AG09319 (cell line): ENCODE measurements at places on chromosomes 5 and 9.

DNA sequence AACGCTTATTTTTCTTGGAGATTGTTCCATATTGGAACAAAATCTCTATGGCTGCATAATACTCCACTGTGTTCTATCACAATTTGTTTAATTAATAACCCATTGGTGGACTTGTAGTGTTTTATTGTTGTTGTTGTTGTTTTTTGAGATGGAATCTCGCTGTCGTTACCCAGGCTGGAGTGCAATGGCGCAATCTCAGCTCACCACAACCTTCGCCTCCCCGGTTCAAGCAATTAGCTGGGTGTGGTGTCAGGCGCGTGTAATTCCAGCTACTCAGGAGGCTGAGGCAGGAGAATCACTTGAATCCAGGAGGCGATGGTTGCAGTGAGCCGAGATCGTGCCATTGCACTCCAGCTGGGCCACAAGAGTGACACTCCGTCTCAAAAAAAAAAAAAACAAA is 38.7 kb downstream of the SPRY4 start:
- DNase-seq, result no peak

GRCh38 chr5:181189962-181190710 is 14.9 kb downstream of the TRIM7 start:
- DNase-seq, result no peak

DNA sequence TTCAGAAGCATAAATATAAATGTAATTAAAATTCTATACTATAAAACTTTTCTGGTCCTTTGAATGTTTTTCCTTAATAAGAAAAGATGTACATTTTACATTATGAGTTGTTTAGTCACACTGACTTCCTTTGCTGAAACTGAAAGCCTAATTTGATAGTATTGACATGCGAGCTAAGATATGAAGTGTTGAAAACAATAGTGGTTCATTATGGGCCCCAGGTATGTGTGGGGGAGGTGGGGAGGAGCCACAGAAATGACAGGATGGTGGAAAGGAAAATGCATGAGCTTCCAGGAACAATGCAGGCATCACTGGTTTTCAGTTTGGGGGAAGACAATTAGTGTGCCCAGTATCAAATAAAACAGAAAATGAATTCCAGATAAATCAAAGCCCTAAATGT is 35.4 kb upstream of the RLN1 start:
- DNase-seq, result no peak

DNA sequence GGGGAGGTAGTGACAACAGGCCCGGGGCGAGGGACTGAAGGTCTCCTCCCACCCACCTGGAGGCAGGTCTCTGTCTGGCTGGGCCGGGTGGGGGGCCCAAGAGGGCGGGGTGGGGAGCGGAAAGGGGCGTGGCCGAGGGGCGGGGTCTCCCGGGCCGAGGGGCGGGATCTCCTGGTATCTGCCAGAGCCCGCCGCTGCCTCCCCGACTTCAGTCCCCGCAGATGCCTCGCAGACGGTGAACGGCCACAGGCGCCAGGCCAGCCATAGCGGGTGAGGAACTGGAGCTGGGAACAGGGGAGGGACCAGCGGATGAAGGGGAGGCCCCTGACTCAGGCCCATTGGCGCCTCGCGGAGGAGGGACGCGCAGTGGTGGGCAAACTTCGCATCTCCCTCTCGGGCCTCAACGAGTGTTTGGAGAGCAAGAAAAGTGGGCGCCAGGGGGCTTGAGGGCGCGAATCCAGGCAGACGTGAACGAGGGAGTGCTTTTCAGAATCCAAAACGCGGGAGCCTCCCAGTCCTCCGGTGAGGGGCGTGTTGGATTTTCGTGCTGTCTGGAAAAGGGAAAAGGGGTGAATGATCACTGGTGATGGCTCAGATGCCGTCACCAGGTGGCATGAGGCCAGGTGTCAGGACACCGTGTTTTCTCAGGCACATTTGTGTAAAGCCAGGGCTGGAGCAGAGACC is at the start of gene ADGRD2:
Gene ADGRD2, plus strand, starts transcription at position 211 of the 684 bp plus-strand sequence. CDS start 1,216 bp downstream, outside the sequence.
- DNase-seq, result no peak

DNA sequence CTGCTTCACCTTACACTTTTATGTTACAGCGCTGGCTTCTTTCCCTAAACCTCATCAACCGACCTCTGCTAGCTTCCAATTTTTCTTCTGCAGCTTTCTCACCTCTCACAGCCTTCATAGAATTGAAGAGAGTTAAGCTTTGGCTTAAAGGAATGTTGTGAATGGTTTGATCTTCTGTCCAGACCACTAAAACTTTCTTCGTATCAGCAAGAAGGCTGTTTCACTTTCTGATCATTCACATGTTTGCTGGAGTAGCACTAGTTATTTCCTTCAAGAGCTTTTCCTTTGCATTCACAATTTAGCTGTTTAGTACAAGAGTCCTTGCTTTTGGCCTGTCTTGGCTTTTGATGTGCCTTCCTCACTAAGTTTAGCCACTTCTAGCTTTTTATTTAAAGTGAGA is 49.5 kb downstream of the NR3C1 start:
- no peak for DNase-seq

- no peak for DNase-seq
Measured at GRCh38 chr5:176542135-176542595, 5.0 kb upstream of the RNF44 start.

- no peak for DNase-seq
Measured at GRCh38 chr9:36738318-36738976, 165.8 kb downstream of the MELK start.

DNA sequence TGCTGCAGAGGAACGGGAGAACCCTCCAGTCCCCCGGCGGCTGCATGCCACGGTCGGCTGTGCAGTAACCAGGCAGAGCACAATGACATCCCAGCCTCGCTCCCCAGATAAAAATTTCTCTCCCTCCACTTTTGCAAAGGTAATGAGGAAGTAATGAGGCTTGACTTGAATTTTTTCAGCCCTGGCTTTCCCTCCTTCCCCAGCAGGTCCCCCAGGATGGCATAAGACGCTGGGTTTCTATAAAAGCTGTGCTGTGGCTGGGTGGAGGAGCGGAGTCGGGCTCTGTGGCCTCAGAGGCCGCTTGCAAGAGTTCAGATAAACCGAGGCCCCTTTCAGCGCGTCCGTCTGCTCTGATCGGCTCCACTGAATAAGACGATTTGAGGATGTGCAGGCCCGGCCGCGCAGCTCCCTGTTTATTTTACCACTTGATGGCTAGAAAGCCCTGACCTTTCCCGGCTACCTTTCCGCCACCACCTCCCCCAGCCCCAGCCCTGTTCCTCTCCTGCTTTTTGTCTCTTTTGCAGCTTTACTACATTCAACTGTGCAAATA is 351.9 kb upstream of the IRX2 start:
- no peak for DNase-seq

- no peak for DNase-seq
Measured at GRCh38 chr5:127936439-127936972, 147.1 kb upstream of the SLC12A2 start.

DNA sequence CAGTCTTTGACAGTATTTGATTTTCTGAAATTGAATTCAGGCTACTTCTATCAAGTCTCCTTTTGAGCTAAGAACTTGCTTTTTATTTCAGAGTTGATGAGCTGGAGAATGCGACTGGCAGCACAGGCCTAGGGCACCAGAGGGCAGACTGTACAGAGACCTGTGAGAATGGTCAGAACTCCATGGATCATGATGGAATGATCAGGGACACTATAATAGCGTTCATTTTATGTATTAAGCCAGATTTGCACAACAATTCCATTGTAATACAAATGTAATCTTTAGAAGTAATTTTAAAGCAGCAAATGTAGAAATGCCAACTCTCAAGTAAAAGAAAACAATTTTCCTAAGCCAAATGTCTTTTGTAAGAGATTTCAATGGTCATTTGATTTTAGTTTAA is 902.4 kb downstream of the NR2F1-AS1 start:
- DNase-seq, result no peak

DNA sequence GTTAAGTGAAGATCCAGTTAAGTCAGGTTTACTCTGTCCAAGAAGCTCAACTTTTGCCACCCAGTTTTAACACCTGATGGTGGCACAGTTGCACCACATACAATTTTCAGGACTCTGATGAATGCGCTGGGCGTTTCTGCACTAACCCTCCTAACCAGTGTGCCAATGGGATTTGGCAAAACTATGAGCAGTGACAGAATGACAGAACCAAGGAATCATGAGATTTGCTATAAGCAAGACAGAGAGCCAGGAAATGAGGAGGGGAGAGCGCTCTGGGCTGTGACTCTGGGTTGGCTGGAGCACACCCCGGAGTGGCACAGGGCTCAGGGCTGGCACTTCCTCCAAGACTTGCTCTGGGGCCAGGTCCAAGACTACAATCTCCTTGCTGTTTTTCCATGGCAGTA is 84.1 kb downstream of the SH3PXD2B start:
- DNase-seq, result no peak

DNA sequence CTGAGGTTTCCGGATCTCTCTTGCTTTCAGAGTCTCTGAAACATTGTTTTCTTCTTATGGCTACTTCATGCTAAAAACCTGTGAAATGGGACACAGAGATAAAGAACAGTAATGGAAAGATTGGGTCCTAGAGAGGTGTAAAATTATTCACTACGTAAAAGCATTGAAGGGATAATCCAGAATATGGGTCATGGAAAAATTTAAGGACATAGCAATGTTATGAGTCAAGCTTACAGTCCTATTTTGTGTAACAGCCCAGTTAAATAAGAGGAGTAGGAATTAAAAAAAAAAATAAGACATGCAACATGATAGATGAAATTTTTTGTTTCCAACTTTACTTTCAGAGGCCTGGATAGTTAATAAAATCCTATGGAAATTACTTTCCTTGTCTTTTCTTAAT is 61.9 kb upstream of the ELL2 start:
- no peak for DNase-seq

DNA sequence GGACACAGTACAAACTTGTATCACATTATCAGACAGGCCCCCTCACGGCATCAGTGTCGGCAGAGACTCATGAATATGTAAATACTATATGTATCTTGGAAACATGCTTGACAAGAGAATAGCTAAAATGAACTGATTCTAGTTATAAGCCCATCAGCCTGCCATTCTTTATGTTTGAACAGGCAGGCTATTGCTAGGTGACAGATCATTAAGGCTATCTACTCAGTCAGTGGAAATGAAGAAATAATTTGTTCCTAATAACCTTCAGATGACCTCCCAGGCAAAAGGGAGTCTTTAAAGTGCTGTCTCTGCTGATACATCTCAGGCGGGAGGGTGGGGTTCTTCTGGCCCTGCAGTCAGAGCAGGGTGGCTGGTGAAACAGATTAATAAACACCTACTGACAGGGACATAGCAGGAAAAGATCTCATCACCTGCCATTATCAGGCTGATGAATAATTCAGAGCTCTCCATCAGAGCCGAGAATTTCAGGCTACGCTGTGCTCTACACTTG is 394.2 kb downstream of the RASEF start:
- no peak for DNase-seq

DNA sequence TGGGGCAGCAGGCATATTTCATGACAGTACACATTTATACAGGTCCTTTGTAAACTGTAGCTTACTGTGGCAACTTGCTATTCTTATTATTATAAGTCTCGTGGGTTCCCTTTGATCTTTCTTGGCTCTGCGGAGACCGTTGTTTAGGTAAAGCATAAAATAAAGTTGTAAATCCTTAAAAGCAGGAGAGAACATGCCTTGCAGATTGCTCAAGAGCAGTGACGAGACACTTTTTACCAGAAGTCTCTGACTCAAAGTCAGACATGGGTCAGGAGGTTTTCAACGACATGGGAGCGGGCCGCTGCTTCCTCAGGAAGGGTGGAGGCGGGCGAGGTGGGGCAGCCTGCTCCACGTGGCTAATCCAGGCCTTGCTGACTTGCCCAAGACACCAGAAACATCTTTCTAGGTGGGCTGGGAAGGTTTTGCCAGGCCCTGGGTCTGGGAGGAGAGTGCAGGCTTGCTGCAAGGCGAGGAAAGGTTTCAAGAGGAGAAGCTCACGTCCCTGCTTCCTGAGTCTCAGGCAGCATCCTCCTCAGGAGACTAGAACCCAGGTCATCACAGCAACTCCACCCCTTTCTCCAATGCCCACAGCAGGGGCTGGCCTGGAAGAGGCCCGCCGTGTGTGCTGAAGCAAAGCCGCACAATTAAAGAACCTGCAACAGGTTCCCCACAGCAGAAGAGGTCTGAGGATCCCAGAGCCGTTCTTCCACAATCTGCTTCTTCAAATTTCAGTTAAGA is 6.5 kb downstream of the TBC1D2 start:
- peak; percentile 73 for DNase-seq

GRCh38 chr5:31867219-31867618 is 228.3 kb downstream of the PDZD2 start:
- DNase-seq, result no peak

- no peak for DNase-seq
Measured at GRCh38 chr9:129333617-129334104, 155.6 kb upstream of the IER5L start.

DNA sequence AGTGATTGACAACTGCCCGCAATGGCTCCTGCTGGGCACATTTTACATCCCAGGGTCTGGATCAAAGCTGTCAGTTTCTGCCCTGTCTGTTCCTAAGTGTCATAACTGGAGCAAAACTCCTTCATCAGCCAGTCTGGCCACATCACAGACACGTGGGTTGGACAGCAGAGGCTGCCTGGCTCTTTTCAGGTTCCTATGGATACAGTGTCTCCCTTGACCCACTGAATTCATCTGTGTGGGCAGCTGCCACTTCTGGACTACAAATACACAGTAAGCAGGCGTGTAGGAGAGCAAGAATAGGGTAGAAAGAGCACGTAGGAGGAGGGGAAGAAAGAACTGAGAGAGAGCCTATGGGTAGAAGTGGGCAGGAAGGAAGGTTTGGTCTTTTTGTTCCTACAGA is 238.0 kb downstream of the ENC1 start:
- no peak for DNase-seq

DNA sequence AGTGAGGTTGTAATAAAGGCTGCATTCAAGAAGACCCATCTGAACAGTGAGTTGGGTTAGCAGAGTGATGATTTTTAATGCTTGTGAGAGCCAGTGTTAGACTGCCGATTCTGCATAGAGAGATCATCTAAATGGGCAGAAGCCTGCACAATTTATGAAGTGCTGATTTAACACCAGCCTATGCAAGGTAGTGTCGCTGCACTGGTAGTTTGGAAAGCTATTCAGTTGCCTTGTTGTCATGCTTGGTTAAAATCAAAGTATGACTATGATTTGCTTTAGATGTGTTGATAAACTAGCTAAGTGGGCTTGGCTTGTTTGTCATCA is 379 bp upstream of the LRRTM2 start:
- DNase-seq, result no peak

- DNase-seq, result no peak
Measured at GRCh38 chr9:3457175-3457574, 68.6 kb downstream of the RFX3 start.

DNA sequence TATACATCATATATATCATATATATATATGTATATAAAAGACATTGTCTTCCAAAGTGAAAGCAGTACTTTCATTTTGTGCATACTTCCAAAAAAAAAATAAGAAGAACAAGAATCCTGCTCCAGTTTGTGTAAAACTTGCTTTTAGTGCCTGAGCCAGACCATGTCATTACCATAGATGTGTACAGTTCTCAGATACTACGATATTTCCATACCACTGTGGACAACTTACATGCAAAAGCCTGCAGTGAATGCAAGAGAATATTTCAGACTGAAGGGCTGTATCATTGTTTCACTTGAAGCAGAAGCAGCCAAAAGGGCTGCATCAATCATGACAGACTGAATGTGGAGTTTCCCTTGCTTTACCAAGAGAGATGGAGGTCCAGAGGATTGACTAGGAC is 72.6 kb upstream of the CYLC2 start:
- DNase-seq, result no peak

- no peak for DNase-seq
Measured at GRCh38 chr5:23007762-23008161, 154.6 kb upstream of the CDH12 start.
